Cerebellum (tissue), 4 donors: ENCODE measurements at places on chromosomes 12 and 14.

DNA sequence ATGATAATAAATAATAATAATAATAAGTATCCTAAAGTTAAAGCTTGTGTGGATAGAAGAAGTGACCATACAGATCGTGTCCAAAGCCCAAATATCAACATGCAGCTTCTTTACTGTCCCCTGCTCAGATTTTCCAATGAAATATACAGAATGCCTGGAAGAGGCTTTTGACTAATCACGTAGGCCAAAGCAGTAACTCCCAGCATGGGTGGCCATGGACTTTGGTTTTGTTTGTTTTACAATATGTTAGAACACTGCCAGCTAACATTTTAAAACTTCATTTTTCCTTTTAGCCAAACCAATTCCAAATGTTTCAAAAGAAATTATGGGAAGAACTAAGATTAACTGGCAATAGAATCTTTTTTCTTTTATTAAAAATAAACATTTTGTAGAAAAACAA is 400.0 kb upstream of the FLRT2 start:
- DNase-seq = no peak

DNA sequence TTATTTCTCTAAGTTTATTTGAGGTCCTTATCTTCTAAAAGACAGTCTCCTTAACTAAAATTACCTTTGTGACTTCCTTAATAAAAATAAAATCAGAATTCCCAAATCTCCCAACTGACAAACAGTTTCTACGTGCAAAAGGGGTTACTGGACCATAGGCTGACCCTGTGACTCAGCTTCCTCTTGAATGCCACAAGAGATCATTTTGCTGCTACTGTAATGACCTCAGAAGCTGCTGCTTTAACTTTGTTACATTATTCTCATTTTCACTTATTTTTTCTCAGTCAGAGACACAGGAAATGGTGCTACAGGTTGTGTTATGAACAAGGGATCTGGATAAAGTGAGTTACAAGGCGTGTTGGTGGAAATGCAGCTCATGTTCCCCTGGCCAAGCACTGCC is 132.2 kb upstream of the TMTC2 start:
- DNase-seq = no peak

- no peak for DNase-seq
Observed at GRCh38 chr14:59374048-59374447, 91.1 kb downstream of the GPR135 start.

DNA sequence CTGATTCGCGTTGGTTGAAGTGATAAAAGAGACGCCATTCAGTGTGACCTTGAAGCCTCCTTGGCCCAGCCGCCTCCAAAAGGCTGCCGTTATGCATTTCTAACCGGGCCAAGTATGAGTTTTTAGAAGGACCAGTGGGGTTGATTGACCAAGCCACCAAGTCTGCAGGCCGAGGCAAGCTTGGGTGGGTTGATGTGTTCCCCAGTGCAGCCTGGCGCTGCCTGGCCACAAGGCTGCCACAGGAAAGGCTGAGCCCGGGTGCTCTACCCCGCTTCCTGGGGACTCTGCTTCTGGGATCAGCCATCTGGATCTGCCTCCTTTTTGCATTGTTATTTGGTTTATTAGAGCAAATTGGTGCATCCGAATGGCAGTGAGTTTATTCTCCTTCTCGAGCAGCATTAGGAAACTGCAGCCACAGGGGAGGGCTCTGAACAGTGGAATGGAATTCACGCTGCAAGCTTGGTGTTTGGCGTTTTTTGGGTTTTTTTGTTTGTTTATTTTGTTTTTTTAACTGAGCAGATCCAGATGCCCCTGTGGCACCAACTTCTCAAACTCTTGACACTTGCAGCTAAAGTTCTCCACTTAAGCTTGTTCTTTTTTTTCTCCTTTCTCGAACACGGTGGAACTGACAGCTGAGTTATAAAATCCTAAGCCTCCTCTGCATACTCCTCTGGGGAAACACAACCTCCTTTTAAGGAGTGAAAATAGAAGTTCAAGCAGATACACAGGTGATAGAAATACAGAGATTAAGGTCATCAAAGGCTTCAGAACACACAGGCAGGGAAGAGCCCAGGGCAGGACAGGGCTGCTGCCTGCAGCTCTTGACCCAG is 145.4 kb upstream of the FKBP4 start:
- no peak for DNase-seq

DNA sequence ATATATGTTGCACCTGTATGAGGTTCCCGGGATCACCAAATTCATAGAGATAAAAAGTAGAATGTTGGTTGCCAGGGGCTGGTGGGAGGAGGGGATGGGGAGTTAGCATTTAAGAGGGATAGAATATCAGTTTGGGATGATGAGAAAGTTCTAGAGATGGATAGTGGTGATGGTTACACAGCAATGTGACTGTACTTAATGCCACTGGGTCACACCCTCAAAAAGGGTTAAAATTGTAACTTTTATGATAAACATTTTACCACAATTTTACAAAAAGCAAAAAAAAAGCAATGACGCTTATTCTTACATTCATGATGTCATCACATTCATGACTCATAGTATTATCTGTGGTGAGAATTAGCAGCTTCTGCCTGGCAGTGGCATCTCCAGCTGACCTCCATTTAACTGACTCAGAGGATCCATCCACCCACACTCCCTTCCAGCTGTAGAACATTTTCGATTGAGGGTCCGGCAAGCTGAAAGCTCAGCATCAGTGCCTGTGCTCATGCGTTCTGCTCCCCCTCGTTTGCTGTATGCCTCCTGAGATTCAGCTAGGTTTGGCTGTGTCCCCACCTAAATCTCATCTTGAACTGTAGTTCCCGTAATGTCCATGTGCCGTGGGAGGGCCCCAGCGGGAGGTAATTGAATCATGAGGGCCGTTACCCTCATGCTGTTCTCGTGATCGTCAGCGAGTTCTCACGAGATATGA is 64.8 kb upstream of the TMEM260 start:
- DNase-seq = no peak
